CD4-positive, CD25-positive, alpha-beta regulatory T cell (primary cell): ENCODE measurements at places on chromosomes 4 and X.

DNA sequence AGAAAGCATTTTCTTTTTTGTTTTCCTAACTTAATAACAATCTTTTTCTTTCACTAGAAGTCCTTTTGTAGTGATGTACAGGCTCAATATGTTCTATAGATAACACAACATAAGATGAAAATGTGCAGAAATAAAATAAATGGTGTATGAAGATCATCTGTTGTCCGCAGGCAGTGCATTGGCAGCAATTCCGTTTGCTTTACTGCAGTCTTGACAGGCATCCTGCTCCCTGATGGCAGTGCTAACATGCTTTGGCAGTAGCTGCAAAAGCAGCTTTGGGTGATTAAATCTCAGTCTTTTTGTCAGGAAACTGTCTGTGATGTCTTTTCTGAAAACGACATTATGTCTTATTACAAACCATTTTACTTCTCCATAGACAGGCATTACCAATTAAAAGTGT lies 131.4 kb downstream of the TRAM1L1 start:
- DNase-seq, result no peak

DNA sequence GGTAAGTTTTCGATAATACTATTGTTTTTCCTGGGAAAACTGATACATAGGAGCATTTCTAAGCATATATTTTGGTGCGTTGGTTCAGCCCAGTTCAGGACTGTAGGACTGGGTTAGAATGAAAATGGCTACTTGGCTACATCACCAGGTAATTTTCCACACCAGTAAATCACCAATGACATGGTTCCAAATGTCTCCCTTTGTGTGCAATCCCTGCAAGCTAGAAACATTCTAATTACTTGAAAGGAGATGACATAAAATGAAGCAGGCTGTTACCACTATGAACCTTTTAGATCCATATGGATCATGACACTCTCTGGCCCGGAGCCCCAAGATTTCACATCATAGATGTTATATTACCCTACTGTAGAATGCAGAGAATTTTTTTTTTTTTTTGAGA lies 577.4 kb upstream of the FTHL17 start:
- no peak for DNase-seq

DNA sequence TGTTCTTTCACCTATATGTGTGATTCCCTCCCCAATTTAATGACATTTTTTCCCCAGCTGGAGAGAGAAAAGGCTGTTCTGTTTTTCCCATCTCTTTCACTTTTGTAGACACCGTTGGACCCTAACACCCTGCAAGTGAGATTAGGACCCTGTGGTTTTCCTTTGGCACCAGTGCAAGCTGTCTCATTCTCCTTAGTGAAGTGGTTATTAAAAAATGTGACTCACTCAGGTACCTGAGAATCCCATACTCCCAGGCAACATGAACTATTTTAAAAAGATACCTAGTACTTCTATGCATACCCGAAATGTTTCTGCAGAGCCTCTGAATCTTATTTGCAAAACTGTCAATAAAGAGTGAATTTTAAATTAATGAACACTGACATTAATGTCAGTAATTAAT lies 175.7 kb upstream of the TBC1D9 start:
- DNase-seq, result no peak

DNA sequence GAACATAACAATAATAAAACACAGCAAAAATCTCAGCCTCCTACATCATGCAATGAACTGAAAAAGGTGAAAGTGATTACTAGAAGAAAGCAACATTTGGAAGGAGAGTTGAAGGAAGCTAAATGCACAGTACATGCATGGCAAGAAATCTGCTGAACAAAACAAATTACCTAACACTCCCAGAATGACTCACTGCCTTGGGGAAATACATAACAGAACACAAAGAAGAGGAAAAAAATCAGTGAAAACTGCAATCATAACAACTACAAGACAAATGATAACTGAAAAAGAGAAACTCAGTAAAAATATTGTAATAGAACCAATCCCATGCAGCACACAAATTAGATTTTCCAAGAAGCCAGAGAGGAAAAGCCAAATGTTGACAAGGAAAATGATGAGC lies 1513.2 kb downstream of the ARAP2 start:
- no peak for DNase-seq
